ENCODE measurements at places on chromosomes 6 and 20.
A peak's percentile ranks its signal among the peaks of the same experiment; 100 is the strongest.

GRCh38 chr6:122904166-122904565 lies 91.9 kb upstream of the CLVS2 start:
- no peak for DNase-seq

DNA sequence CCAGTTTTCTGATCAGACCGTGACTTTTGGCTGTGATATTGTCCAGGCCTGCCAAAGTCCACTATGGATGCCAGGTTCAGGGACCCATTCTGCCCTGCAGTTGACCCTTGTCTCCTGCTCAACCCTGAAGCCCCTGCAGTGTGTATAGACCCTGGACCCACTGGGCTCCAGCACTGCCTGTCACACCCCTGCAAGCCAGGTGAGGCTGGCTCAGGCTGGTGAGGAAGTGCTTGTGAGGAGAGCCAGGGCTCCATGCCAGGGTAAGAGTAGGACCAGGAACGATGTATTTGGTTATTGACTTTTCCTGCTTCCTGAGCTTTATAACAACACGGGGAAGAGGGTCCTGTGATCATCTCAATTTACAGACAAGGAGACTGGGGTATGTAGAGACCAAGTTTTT lies 19.1 kb upstream of the CD93 start:
- no peak for DNase-seq

DNA sequence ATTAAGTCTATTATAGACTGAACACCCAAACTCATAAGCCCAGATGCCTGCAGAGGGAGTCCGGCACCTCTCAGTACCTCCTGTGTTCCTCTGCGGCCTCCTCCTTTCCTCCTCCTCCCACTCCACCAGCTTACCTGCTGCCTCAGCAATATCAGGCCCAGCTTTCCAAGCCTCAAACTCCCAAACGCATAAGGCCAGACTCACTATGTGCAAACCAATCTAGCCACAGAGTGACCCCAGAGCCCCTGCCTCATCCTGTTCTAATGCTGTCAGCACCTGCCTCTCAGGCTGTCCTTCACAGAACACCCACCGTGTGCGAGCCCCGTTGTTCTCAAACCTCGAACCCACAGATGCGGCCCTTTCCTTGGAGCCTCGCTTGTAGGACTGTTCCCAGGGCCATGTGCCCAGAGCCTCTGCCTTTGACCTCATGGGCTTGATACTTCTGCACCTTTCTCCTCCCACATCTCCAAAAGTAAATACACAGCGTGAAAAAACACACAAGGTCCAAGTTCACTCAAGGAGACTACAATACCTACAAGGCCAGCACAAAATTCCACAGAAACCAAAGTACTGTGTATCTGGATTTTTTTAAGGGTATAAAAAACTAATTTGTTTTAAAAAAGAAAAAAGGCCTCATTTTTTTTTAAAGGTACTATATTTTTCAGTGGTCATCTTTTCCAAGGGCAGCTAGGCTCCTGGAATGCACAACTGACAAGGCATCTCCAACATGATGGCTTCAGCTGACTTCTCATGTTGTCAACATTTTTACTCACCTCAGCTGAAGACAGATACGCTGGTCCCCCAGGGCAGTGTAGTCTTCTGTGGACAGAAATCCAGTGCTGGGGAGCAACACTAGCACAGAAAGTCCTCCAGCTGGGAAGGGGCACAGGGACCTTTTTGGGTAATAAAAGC lies 52.3 kb downstream of the ABHD12 start:
- DNase-seq = no peak

DNA sequence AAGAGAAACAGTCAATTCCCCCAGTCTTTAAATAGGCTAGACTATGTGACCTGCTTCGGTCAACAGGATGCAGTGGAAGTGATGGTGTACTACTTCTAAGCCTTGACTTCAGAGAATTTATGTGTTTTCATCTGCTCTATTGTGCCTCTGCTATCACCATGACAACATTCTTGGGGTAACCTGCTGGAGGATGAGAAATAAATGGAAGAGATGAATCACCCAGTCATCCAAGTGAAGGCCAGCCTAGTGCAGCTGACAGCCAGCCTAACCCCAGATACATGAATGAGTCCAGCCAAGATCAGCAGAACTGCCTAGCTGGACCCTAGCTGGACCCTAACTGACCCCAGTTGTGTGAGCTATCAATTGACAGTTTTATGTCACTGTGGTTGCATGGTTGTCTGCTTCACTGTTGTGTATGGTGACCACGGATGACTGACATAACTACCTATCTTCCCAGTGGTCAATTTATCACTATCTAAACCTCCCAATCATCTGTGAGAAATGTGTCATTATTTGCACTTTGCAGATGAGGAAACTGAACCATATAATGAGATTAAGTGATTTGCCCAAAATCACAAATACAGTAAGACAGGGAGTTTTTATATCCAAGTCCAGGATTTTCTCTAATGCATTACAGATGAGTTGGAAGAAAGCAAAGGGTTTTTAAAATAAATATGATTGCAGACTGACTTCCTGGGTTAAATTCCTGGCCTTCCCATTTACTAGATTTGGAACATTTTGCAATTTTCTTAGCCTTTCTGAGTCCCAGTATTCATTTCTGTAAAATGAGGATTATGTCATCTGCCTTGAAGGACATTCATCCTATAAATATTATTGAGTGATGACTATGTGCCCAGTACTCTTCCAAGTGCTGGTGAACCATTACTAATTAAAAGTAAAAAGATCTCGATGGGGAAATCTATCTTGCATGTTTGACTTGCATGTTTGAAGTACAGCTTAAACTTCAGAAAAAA lies 136.4 kb upstream of the PLCB4 start:
- peak; percentile 60 for DNase-seq

DNA sequence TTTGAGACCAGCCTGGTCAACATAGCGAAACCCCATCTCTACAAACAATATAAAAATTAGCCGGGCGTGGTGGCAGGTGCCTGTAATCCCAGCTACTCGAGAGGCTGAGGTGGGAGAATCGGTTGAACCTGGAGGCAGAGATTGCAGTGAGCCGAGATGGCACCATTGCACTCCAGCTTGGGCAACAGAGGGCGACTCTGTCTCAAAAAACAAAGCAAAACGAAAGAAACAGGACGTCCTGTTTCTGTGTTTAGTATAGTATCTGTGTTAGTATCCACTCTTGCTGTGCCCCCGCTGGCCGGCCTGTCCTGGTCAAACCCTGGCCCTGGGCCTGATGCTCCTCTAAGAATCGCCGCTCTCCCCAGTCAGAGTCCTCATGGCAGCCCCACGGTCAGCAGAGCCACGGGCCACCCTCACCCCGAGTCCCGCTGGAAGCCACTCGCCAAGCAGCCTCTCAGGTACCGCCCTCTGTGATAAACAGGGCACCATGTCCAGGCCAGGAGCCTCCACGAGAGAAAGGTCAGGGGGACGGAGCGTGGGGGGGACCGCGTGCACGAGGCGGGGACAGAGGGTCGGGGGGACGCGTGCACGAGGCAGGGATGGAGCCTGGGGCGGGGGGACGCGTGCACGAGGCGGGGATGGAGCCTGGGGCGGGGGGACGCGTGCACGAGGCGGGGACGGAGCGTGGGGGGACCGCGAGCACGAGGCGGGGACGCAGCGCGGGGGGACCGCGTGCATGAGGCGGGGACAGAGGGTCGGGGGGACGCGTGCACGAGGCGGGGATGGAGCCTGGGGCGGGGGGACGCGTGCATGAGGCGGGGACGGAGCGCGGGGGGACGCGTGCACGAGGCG lies 384.5 kb downstream of the SMOC2 start:
- no peak for DNase-seq

DNA sequence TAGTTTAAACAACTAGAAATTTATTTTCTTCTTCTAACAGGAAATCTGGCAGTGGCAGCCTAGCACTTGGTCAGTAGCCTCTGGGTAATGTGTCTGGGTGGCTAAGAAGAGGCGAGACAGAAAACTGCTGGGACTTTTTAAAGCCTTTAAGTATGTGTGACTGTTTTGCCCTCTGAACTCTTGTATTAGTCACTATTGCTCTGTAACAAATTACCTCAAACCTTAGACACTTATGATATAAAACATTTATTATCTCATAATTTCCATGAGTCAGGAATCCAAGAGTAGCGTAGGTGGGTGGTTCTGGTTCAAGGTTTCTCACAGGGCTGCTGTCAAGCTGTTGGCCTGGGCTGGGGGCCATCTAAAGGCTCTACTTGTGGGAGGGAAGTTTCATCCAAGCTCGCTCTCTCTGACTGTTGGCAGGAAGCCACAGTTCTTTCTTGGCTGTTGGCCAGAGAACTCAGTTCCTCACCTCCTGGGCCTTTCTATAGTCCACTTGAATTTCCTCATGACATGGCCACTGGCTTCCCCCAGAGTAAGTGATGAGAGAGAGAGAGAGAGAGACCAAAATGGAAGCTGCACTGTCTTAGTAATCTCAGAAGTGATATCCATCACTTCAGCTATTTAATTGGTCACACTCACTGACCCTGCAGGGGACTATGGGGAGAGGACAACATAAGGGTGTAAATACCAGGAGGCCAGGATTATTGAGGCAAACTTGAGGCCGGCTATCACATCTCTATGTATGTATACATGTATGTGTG lies 17.4 kb upstream of the TBC1D22B start:
- peak; percentile 77 for DNase-seq

- DNase-seq = peak; percentile 53
Measured at GRCh38 chr6:129860908-129861665, at the start of gene TMEM244. Gene TMEM244, minus strand, starts transcription at chr6:129861315. Its CDS starts 127 bp downstream, at chr6:129861188.

GRCh38 chr6:25175196-25175595 lies 104.0 kb upstream of the CARMIL1 start:
- no peak for DNase-seq

DNA sequence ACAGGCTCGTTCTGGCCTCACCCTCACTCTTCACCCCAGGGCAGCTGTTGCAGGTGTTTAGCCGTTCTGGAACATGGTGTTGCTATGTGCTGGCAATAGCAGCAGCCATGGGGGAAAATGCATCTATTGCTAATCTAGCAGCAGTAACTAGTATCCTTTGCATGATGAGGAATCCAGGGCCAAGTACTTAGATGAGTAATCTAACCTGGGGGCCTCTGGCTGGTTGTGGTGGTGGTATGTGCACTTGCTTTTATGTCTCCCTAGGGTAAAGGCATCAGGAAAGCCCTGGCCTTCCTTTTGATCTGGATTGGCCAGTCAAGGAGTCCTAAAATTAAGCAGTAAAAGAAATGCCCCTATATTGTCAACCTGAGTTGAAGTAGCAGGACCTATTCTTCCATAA lies 594.5 kb upstream of the MAP3K7 start:
- DNase-seq = no peak

- no peak for DNase-seq
Measured at GRCh38 chr6:150251566-150252186, 108.8 kb downstream of the PPP1R14C start.

DNA sequence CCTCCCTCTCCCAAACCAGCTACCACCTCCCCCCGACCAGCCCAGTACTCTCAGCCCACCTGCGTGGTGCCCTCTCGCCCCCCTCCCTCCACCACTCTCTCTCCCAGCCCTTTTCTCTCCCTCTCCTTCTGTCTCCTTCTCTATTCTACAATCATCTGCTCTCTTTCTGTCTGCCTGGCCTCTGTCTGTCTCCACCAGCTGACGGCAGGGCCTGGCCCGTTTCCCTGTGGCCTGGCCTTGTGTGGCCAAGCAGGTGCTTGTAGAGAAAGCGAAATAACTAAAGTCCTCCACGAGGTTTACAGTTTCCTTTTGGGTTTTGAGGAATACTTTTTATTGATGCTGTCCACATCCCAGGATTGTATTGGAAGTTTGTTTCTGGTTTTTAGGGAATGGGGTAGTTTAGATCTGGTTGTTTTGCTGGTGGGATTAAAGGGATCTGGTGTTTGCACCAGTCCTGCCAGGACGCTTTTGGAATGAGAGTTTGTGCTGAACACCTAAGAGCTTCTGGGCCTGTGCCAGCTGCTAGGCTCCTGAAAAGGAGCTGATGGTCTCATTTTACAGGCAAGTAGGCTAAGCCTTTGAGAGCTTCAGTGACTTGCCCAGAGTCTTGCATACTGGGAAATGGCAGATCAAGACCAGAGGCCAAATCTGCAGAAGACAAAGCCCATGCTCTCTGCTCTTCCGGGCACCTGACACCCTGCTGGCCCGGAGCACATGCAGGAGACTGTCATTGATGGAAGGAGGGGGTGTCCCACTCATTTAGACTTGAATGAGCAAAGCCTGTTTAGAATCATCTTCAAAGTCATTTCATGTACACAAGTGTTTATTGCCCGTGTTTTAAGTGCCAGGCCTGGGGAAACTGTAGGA lies 161.7 kb downstream of the SYCP2 start:
- DNase-seq = no peak

- peak; percentile 64 for DNase-seq
Measured at GRCh38 chr6:142568857-142569597, 267.2 kb downstream of the ADGRG6 start.

Measured in GM03348 (cell line).